CD8-positive, alpha-beta memory T cell (primary cell): ENCODE measurements at places on chromosomes 7 and 10.

DNA sequence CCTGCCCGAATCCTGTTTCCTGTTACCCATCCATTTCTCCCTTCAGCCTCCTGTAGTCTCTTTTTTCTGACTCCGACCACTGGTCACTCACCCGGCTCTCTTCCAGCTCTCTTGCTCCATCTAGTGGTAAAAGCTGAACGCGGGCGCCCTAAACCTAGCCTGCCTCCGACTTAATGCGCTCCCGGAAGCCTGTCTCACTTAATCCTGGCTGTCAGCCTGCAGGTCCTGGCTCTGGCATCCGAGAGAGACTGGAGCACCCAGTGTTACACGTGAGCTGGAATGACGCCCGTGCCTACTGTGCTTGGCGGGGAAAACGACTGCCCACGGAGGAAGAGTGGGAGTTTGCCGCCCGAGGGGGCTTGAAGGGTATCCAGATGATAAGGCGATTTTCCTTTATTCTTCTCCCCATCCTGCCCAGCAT is 10.3 kb downstream of the SUMF2 start:
- DNase-seq = peak; percentile 44

- DNase-seq = no peak
These were observed 4.5 kb downstream of the CFAP46 start for GRCh38 chr10:132937861-132938260.

GRCh38 chr10:3911713-3912442 is 126.9 kb upstream of the KLF6 start:
- DNase-seq = no peak

DNA sequence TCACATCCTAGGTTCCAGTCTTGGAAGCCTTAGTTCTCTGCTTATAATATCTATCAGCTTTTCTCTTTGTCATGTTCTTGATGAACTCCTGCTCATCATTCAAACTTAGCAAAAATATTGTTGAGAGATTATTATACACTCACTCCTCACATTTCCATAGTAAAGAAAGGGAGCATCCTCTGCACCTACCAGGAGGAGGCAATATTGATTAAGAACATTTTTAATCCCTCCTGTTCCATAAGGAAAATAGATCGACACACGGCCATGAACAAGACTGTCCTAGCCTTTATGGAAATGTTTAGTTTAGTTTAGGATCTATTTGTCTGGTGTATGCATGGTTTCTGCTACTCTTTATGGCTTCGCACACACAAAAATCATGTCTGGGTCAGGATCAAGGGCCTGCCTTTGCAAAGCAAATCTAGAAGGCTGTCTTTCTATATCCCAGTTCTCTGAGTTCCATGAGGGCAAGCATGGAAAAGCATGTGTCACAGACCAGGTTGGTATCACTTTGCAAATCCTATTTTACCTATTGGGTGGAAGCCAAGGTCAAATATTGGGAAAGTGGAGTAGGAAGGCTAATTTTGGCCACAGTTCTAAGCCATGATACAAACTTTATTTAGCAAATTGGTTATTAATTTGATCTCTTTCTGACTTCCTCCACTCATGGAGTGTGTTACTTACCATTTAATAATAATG is 164.4 kb downstream of the MDFIC start:
- no peak for DNase-seq

- DNase-seq = no peak
These were observed 214.7 kb upstream of the SLC26A5 start for GRCh38 chr7:103660455-103661371.

GRCh38 chr7:17299483-17299991 is 1.1 kb downstream of the AHR start:
- no peak for DNase-seq

DNA sequence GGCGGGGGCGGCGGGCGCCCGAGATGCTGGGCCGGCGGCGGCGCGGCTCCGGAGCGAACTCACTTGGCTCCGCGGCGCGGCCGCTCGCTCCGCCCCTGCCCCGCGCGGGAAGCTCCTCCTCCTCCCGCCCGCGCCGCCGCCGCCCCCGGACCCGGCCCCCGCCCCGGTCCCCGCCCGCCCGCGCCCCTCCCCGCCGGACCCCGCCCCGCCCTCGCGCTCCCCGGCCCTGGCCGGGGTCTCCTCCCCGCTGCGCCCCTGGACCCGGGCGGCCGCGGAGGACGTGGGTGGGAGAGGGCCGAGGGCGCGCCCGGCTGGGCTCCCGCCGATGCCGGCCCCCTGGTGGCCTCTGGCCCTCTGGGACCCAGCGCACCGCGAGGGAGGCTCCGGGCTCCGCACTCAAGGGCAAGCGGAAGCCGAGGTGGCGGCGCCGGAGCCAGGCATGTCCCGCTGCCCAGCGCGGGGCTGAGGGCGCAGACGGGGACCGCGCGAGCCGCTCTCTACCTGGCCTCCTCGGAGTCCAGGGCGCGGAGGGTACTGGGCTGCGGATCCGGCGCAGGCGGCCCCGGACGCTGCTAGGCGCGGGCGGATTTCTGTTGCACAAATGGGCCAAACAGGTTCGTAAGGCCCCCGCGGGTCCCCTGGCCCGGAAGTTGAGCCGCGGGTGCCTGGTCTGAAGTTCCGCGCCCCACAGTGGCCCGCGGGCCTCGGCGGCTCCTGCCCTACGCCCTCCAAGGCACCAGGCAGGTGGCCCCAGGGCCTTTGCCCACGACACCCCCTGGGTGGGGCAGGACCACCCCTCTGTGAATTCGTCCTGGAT is at the start of gene TCERG1L:
Gene TCERG1L, minus strand, starts transcription at position 61 of the 817 bp plus-strand sequence. CDS start 86 bp downstream, outside the sequence.
- DNase-seq = no peak

- no peak for DNase-seq
These were observed 322.1 kb upstream of the AUTS2 start for GRCh38 chr7:69276011-69276729.

- DNase-seq = no peak
These were observed 50.9 kb downstream of the DOCK1 start for GRCh38 chr10:126955934-126956711.

- DNase-seq = no peak
These were observed 23.2 kb upstream of the BTRC start for GRCh38 chr10:101330631-101331225.

DNA sequence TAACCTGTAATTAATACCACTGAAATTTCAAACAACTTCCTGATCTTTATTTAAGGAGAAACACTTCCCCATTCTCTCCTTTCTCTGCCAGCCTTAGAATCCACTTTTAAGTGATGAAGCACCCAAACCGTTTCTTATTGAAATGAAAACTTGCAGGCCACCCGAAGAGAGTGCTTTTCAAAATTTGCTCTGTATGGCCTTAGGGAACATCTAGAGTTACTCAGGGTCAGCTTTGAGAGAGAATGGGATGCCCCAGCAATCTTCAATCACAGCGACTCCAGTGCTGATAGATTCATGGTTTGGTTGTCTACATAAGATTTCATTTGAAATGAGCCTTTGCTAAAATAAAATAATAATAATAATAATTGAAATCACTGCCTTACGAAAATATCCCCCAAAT is 323.1 kb downstream of the PCLO start:
- no peak for DNase-seq

DNA sequence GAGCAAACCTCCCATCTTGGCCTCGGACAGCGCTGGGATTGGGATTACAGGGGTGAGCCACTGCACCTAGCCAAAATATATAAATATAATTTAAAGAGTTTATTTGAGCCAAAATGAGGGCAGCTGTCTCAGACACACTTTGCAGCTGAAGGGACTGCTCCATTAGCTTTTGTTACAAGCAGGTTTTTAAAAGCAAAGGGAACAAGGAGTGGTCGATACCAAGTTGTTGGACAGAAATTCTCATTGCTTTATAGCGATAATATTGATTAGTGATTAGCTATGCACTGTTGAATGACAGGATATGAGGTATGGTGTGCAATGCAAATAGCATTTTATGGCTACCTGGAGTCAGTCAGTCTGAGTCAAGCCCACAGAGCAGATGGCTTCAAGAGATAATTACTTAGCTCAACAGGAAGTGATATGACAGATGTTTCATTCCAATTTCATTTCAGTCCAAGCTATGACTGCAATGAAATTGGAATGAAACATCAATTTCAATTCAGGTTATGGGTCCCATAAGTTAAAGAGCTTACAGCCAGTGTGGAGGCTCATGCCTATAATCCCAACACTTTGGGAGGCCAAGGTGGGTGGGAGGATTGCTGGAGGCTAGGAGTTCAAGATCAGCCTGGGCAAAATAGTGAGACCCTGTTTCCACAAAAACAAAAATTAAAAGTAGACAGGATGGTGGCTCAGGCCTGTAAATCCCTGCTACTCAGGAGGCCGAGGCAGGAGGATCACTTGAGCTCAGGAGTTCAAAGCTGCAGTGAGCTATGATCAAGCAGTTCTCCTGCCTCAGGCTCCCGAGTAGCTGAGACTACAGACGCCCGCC is 23.1 kb downstream of the TYW1 start:
- DNase-seq = no peak

DNA sequence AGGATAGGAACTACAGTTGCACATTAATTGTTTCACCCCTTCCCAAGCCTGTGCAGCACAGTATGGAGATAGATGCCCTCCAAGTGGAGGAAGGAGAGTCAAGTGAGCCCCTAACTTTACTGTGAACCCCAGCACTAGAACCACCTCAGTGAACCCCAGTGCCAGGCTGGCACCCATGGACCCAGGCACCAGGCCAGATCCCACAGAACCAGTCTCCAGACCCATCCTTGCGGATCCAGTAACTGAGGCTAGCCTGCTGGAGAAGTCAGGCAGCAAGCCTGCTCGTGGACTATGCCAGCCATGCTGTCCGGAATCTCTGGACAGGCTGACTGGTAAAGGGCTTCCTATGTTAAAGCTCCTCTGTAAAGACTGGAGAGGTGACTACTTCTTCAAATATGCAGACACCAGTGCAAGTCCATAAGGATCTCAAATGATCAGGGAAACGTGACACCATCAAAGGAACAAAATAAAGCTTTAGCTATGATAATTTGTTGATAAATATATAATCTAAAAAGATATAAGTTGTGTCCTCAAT is 27.7 kb downstream of the SHOC2 start:
- no peak for DNase-seq

DNA sequence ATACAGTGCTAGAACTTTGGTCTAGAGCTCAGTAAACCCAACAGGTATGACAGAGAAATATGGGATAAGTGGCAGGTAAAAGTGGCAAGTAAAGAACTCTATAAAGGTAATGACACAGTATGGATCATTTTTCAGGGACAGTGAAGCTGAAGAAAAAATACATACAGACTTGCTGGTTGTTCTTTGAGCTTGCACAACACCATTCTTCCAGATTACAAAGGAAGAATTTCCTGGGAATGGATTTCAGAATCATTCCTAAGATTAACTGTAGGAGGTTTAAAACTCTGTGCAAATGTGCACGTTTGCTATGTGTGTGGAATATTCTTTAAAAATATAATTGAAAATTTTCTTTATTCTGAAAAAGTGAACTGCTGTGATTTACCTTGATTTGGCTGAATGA is 36.0 kb downstream of the PHF14 start:
- DNase-seq = no peak

- DNase-seq = no peak
These were observed 506.5 kb upstream of the MKI67 start for GRCh38 chr10:128632694-128633093.

DNA sequence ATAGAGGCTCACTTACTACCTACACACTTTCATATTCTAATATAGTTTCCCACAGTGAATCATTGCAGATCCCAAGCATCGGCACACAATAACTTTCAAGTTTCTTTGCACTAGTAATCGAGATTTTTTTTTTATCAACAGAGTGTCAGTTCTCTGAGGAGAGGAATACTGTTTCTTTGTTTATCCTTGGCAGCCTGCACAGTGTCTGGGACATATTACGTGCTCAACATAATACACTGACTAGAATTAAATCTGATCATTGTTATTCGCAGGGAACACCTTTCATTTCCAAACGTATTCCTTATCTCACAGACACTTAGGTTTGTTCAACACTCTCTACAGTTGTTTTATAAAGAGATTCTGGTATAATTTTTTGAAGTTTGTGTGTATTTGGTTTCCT is 95.3 kb downstream of the CACNA2D1 start:
- no peak for DNase-seq
